ENCODE measurements at places on chromosomes 12 and 14.

GRCh38 chr12:106595268-106595667, 12.5 kb downstream of the RFX4 start:
- DNase-seq: no peak

DNA sequence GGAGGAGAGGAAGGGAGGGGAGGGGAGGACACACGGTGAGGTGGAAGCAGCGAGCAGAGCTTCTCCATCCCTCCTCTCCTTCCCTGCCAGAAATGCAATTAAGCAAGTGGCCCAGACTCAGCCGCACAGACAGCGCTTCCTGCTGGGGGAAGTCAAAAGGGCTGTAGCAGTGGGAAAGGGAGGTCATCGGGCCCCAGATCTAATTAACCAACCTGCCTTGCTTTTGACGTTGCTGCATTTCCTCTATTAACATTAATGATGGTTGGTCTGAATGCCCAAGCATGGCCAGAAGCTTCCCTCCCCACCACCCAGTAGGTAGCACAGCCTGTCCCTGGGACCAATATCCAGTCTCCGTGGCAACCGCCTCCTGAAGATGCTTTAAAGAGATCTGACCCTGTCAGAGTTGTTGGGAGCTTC, 4.6 kb upstream of the NGB start:
- DNase-seq: no peak

- DNase-seq: no peak
These were observed at the start of gene SLC10A1 for GRCh38 chr14:69796797-69797500. TSS of gene SLC10A1 (minus strand) at chr14:69797241. CDS start at chr14:69797155, 86 bp downstream.

DNA sequence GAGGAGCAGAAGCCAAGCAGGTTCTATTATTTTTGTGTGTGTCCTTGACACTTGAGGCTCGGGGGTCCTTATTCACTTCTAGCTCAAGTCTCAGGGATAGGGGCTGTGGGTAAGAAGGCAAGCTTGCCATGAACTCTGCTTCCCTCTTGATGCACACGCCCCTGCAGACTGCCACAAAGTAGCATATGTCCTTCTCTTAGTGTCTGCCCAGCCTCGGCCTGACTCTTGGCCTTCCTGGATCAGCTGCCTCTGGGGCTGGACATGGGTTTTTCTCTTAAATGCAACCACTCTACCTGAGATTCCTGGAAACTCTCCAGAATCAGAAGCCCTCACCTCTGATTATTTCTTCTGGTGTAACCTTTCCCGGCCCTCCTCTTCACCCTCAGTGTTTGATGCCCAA, 28.2 kb upstream of the PEX5 start:
- no peak for DNase-seq

DNA sequence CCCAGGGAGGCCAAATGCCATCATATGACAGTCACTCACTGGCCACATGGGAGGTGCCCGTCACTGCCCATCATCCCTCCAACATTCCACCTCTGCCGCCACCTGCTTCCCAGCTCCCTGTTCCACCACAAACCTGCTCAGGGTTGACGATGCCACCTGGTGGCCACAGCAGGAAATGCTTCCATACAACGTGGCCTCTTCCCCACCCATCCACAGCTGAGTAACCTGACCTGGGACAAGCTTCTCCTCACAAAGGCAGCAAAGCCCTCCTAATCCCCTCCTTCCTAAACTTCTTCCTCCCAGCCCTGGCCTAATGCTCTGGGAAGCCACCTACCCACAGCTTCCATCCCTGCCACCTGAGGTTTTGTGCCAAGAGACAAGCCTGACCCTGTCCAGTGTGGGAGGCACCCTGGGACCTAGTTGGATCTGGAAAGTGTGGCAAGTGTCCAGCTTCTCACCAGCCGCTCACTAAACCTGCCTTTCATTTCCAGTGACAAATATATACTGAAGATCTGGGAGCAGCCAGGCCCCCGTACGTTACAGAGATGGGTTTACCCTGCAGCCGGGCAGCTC, 4.3 kb downstream of the DEGS2 start:
- DNase-seq: peak; percentile 16

GRCh38 chr14:24059841-24060388, 8.1 kb downstream of the CARMIL3 start:
- no peak for DNase-seq

DNA sequence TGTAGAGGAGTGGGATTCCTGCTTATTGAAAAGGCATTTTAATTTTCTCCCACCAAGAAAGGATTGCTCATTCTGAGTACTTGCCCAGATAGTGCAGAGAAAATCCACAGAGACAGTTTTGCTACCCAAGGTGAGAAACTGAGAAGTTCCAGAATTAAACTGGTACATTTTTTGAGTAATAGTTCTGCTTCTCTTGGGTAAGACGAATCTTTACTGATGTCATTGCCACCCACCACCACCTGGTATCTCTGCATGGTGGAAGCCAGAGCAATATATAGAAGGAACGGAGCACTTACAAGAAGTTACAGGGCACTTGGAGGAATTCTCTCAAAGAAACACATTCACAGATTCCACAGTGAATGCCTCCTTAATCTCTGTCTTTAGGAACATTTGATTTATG, 20.7 kb upstream of the FRMD6 start:
- no peak for DNase-seq

DNA sequence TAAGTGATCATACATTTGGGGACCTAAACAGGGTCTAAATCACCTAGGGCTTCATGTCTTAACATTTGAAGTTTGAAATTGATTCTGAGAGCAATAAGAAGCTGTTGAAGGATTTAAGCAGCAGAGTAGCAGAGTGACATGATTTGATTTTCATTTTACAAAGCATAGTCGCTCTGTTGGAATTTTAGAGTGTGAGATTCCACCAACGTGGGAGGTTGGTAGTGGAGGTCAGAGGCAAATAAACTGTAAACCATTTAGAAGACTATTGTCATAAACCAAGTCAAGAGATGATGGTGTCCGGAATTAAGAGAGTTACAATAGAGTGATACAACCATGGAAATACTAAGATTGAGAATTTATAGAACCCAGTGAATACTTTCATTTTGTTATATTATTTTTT, 52.7 kb upstream of the ZDHHC17 start:
- DNase-seq: no peak

- no peak for DNase-seq
These were observed 17.6 kb downstream of the KERA start for GRCh38 chr12:91040096-91040755.

GRCh38 chr12:111270239-111270638, 98.7 kb downstream of the PHETA1 start:
- peak; percentile 30 for DNase-seq

DNA sequence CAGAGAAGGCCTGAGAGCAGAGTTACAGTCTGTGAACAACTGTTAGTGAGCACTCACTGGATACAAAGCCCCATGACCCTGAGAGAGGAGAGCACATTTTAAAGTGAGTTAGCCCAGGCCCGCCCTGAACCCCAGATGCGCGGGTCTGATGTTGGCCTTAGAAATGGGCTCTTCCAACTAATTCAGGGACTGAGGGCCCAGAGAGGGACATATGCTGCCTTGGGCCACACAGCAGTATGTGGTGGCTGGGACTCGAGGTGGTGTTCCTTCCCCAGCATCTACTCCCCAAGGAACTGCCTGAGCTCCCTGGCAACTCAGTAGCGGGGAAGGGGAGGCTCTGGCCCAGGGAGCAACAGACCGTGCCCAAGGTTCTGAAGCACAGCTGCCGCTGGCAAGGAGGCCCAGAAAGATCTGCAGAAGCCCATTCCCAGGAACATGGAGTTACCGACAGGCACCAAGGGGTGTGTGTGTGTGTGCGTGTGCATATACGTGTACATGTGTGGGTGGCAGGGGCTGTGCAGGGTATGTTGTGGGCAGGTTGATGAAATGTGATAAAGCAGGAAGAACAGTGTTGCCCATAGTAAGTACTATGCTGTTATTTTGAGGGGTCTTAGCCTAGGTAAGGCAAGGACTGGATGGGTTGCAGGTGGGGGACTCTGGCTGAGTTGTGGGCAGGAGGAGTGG, 40.5 kb downstream of the KRT80 start:
- DNase-seq: no peak

DNA sequence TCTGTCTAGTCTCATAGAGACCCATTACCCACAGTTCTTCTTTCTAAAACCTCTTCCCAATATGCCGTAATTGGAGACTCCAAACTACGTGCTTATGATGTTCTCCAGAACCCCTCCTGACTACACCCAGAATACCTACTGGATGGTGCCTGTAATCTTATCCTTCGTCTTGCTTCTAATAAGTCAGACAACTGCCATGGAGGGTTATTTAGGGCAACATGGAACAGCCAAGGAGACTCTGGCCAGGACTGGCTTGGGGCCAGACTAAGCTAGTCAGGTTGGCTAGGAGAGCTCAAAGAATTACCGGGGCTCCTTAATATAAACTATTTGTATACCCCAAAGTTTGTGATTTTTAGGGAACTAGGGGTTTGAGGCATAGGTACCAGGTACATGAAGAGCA, 6.8 kb downstream of the PFKM start:
- no peak for DNase-seq

DNA sequence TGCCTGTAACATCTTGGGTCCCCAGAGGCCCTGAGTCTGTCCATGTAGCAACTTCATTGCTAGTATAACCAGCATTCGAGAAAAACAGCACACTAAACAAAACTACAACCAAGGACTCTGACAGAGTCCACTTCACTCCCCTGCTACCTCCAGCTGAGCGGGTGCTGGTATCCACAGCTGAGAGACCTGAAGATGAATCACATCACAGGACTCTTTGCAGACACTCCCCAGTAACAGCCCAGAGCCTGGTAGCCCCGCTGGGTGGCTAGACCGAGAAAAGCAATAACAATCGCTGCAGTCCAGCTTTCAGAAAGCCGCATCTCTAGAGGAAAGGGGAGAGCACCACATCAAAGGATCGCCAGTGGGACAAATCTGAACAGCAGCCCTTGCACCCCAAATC, 9.0 kb upstream of the IQSEC3 start:
- no peak for DNase-seq

All from NCI-H1105 (cell line).